ENCODE measurements at places on chromosomes 13 and 19.

DNA sequence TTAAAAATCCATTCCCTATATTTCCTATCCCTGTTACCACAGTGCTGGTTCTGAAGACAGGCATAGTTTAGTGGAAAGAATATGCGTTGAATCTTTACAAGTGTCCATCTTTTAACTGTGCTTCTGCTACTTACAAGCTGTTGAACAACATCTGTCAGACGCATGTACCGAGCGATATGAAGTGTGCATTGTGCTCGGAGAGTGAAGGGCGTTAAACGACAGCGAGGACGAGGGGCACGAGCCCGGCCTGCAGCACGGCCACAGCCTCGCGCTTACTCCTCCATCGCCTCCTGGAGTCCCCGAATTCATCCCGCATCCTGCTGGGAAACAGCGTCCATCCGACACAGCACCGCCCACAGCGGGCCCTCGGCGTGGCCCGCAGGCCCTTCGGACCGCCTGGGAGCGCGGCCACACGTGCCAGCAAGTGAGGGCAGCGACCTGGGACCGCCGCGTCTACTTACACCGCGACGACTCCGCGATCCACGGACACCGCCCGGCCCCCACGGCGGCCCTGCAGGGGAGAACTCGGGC lies 514 bp downstream of the PCID2 start:
- DNase-seq = no peak

GRCh38 chr19:20397292-20397691 lies 168.3 kb downstream of the ZNF737 start:
- DNase-seq = no peak

- no peak for DNase-seq
These were observed 95.8 kb downstream of the WASF3 start for GRCh38 chr13:26653310-26653709.

DNA sequence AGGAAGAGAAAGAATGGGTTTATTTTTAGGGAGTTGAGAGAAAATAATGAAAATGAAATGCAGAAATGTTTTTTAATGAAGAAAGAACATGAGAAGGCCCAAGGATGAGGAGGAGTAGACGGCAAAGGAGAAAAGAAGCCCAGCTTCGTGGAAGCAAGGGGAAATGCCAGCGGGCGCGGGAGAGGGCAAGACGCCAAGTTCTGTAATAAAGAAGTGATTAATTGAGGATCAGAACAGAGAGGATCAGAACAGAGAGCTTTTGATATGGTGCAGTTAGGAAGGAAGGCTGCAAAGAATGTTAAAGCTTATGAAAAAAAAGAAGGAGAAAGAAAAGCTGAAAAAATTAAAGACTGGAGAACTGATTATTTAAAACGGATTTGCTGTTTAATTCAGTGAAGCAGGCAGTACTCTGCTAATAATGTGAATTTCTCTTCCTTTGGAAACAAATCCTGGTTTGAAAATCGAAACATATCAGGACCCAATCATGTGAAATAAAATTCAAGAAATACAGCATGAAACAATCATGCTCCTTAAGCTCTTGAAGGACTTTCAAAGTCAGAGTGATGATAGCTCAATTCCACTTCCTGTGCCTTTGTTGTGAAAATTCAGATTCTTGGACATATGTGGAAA lies 99.3 kb upstream of the SOX1 start:
- no peak for DNase-seq

Data from activated naive CD4-positive, alpha-beta T cell (primary cell).